Stimulated activated CD8-positive, alpha-beta memory T cell treated with anti-CD3 and anti-CD28 coated beads, Interleukin-4, amount 100 ng/mL, for 48 hours (primary cell): ENCODE measurements at places on chromosomes 7 and 10.

DNA sequence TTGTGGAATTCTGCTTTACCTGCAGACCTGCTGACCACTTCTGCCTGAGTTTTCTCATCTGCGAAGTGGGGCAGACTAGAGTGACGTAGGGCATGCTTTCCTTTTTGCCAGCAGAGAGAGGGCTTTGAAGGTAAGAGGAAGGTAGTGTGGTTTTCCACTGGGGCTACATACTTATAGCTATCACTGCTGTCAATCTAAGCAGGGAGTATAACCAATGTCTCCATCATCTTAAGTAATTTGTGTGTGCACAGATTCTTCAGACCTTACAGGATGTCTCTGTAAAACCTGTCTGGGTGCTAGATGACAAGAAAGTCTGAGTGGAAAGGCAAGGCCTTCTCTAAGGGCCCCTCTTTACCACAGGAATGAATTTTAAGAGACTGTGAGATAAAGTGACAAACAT lies 106.8 kb downstream of the RBM20 start:
- no peak for DNase-seq

DNA sequence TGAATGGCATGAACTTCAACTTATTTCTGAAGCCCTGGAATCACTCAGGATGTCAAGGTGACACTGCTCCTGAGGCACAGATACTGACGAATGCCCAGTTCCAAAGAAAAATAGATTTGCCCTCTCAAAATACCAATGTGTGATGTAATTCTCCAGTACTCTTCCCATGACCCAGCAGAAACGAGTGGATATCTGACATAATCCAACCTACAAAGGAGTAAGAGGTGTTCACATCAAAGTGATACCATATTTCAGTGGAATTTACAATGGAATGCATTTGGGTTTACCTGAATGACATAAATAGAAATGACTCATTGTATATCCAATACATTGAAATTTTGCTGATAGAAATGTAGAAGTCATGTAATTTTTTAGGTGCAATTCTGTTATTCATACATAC lies 120.9 kb upstream of the ADAM12 start:
- DNase-seq = no peak

GRCh38 chr7:954330-955238 lies at the start of gene ADAP1:
TSS of gene ADAP1 (minus strand) at chr7:954680. CDS start at chr7:954477, 203 bp downstream.
- peak; percentile 67 for DNase-seq

DNA sequence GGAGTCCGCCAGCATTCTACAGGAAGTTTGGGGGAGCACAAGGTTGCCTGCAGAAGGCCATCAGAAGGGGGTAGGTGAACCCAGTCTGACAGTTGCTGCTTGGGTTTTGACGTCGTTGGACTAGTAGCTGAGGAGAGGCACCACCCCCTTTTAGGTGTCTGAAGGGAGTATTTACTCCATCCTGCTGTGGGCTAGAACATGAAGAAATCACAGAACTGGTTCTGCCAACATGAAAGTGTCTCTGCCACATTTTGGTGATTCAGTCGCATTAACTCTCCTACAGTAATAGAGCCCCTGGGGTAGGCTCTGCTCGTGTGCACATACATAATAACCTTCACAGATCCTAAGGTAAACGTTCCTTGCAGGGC lies 834 bp upstream of the TRIL start:
- no peak for DNase-seq

GRCh38 chr10:13053794-13054462 lies 46.0 kb upstream of the OPTN start:
- DNase-seq = no peak

DNA sequence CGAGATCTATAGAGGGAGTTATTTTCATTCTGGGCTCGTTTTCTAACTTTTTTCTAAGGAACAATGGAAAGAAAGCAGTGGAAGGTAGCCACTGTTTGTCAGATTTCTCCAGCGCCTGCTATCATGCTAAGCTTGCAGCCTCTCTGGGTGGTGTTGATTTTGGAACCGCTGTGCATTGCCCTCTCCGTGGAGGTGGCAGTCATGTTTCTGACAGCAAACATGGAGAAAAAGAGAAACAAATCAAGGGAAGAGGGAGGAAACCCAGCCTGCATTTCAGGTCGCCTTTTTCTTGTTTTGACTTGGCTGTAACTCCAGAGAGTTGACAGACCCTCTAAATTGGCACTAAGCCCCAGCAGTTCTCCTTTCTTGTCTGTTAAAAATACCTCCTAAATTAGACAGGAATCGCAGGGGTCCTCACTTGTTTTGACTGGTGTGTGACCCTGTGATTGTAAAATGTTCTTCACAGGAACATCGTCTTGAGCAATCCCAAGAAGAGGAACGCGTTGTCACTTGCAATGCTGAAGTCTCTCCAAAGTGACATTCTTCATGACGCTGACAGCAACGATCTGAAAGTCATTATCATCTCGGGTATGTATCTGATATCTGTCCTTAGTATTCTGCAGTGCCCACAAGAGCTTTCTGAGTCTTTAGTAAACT lies 4.8 kb downstream of the ECHDC3 start:
- no peak for DNase-seq

DNA sequence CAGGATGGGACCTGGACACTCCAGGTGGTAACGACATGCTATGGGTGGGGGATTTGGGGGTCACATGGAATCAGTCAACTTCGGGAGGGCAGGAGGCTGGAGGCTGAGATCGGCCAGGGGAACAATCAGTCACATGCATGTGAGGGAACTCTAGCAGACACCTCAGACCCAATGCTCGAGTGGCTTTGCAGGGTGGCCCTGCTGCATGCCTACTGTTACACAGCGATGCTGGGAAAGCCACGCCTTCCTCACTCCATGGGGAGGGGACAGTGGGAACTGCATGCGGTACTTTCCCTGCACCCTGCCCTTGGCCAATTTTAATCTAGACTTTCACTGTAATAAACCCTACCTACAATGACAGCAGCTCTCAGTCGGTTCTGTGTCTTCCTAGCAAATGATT lies 6.6 kb upstream of the ZNF32 start:
- DNase-seq = no peak

DNA sequence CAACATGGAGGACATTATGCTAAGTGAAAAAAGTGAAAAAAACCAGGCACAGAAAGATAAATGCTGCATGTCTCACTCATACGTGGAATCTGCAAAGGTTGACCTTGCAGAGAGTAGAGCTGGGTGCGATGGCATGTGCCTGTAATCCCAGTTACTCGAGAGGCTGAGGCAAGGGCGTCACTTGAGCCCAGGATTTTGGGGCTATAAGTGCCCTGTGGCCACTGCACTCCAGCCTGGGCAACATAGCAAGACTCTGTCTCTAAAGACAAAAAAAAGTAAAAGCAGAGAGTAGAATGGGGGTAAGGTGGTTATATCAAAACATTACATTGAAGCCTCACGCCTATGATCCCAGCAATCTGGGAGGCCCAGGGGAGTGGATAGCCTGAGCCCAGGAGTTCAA lies 22.8 kb downstream of the CBX3 start:
- no peak for DNase-seq
